Activated CD8-positive, alpha-beta memory T cell treated with anti-CD3 and anti-CD28 coated beads, Interleukin-2, amount 50 U/mL, for 4 hours (primary cell): ENCODE measurements at places on chromosomes 12 and 14.
A peak's percentile ranks its signal among the peaks of the same experiment; 100 is the strongest.

DNA sequence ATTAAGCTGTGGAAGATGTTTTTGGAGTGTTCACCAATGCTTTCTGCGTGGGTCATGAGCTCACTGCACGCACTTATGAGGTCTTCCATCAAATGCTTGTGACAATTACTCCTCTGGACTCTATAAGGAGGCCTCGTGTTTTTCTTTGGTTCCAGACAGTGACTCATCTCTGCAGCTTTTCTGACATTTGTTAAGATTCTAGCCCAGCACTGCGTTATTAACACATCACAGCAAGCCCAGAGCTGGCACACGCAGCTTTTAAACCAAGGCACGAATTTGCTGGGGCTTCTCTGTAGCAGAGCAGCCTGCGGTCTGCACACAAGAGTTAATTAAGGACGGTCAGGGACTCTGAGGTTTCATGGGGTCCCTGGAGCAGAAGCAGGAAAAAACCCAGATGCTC, 16.9 kb downstream of the MEG3 start:
- no peak for DNase-seq

DNA sequence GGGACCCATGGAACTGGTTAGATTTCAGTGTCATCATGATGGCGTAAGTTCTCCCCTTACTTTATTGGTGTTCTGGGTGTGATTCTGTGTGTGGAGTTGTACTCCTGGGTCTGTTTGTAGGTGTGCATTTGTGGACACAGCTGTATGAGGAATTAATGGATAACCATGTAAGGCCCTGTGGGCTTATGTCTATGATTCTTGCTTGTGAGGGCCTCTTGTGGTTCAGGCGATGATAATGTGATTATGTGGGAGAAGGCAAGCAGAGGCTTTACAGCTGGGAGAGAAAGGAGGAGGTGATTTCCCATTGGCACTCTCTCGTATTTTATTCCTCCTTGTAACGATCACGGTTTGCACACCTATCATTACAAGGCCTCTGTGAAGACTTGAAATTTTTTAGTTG, 96.1 kb downstream of the SCN8A start:
- DNase-seq = no peak

DNA sequence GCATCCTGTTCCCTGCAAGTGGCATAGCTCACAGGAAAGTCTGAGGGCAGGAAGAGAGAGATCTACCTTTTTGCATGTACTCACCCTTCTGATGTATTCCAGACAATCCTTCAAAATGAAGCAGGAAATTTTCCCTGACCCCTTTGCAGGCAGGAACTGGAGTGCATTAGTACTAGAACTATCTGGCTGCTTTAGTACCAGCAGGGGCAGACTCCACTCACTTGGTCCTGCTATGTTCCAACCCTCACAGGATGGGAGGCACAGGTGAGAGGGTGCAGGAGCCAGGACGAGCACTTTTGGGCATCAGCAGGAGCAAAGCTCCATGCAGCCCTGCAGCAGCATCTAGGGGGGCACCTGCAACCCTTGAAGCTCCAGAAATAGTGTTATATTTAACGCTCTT, 116.3 kb upstream of the IGF1 start:
- DNase-seq = no peak

GRCh38 chr14:51546603-51547258, 105.0 kb upstream of the FRMD6 start:
- no peak for DNase-seq

GRCh38 chr14:70791971-70792370, 17.3 kb downstream of the MAP3K9 start:
- DNase-seq = no peak

DNA sequence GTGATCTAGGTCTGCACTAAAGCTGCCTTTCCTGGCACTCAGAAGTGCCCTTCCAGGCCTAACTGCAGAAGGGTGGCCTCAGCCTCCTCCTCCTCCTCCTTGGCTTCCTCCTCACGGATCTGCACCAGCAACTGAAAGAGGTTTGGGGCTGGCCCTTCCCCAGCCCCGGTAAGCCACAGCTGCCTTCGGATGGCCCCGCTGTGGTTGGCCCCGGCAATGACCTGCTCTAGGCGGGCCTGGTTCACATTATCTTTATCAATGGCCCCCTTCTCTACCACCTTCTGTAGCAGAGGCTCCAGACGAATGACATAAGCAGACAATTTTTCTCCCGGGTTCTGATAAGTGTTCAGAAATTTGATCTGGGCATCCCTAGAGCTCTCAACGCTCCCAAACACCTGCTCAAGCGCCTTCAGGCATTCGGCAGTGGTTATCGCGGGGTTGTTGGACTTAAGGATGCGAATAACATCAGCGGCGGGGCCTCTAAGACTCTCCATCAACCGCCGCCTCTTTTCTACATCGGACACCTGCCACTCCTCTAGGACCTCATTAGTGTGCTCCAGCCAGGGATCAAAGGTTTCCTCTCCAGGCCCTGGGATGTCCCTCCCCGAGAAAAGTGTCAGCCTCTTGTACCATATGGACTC, 1.5 kb downstream of the PNMA1 start:
- DNase-seq = no peak

DNA sequence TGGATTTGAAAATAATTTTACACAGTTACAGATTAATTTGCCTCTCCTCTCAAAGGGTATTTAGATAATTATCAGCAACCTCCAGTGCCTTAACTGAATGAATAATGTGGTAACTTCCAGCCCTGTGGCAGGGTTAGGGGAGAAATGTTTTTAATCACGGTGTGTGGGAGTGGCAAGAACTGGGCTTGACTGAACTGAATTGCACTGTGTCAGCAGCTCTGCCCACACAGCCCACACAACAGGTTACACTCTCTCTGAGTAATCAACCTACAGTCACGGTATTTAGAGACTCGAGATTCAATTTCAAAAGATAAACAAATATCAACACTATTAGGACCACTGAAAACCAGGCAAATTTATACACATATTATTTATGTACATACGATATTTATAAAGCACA, 198.5 kb downstream of the KCNC2 start:
- no peak for DNase-seq

GRCh38 chr14:53962953-53963319, 6.3 kb upstream of the BMP4 start:
- DNase-seq = no peak

GRCh38 chr14:56002342-56002741, 115.9 kb upstream of the PELI2 start:
- DNase-seq = no peak

GRCh38 chr12:674272-674781, 11.1 kb upstream of the NINJ2 start:
- DNase-seq = peak; percentile 59

GRCh38 chr12:15693228-15693911, 95.8 kb downstream of the EPS8 start:
- no peak for DNase-seq

- no peak for DNase-seq
These were observed 1.9 kb downstream of the NFE2 start for GRCh38 chr12:54298904-54299303.

DNA sequence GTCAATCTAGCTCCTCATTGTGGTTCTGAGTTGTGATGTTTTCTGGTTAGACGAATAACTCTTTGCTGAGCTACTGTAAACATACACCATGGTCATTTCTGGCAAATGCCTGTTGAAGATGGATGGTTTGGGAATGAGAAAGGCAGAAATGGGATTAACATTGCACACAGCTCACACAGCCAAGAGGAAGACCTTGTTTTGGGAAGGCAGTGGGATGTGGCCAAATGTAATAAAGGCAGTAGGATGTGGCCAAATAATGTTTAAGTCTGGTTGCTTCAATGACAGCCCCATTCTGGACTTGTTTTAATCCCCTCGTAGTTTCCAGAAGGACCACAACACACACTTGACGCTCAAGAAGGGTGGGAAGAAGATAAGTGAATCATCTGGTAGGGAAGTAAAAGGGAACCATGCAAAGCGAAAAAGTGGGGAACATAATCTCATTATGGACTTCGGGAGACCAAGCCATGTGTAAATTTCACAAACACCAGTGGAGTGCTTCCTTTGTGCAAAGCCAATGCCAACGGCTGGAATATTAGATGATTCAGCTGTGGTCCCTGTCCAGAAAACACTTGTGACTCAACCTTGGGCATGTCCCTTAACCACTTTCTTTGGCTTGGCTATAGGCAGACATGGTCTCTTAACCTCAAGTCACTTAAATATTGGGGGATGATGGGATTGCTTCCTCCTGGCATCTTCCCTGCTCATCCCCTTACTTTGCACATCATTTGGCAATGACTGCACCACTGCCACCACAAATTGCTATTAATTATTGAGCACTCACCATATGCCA, 284.4 kb upstream of the CRY1 start:
- DNase-seq = no peak

- DNase-seq = no peak
These were observed 57.5 kb upstream of the PIWIL1 start for GRCh38 chr12:130280231-130280630.

DNA sequence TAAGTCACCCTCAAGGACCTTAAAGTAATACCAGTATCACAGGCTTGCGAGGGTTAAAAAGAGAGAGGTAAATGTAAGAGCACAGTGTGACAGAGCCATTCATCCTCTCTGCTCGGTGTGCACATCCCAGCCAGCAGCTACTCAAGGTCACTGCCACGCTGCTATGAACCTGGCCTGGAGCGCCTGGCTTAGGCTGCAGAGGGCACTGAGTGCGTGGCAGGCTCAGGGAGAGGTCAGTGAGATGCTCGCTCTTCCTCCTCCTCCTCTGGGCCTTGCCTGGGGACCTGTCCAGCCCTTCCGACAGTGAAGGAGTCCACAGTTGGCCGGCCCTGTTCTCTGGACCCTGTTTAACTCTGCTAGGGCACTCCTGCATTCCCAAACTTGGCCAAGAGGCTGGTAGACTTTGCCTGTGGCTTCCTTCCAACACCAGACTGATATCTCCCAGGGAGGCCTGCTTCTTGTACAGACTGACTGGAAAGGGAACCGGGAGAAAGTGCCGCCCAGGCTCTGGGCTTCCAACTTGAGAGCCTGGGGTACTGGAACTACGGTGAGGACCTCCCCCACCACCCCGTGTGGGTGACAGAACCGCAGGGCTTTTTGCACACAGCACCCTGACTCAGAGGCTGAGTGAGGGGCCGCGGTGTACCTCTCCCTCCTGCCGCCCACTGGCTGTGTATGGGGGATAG, 62.6 kb upstream of the CORO1C start:
- no peak for DNase-seq

GRCh38 chr14:72576258-72576657, 317.6 kb downstream of the DPF3 start:
- no peak for DNase-seq

DNA sequence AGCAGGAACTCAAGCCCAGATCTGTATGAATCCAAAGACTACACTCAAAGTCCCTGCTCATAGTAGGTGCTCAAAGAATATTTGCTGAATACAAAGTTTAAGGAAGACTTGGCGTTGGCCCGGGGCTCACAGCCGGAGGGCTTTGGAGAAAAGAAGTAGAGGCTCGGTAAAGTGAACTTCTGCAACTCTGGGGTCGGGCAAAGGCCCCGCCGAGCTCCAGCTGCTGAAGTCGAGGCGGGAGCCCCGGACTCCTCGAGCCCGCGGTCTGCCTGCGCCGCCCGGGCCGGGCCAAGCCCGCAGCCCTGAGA, 335 bp downstream of the GCN1 start:
- no peak for DNase-seq

GRCh38 chr12:54053751-54054741, at the start of gene HOXC4:
Gene HOXC4, plus strand, starts transcription at chr12:54053835. Its CDS starts 88 bp downstream, at chr12:54053923.
- no peak for DNase-seq

DNA sequence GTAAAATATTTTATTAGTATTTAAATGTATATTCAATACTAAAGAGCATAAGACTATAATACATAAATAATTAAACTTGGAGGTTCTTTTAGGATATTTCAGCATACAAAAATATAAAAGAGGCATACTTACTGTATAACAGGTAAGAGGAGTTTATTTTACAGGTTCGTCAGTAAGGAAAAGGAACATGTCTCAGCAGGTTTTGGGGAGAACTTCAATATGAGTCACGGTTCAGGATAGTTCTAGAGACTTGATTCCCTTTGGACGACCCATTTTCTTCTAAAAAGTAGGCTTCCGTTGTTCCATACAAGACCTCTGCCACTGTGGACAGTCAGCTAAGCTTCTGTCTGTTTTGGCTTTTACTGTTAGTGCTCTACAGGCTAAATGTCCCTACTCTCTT, 181.1 kb downstream of the ALX1 start:
- no peak for DNase-seq

- no peak for DNase-seq
These were observed 2.6 kb downstream of the TRMT61A start for GRCh38 chr14:103531421-103532215.

- no peak for DNase-seq
These were observed 2.5 kb upstream of the ACTN1 start for GRCh38 chr14:68981539-68981976.

DNA sequence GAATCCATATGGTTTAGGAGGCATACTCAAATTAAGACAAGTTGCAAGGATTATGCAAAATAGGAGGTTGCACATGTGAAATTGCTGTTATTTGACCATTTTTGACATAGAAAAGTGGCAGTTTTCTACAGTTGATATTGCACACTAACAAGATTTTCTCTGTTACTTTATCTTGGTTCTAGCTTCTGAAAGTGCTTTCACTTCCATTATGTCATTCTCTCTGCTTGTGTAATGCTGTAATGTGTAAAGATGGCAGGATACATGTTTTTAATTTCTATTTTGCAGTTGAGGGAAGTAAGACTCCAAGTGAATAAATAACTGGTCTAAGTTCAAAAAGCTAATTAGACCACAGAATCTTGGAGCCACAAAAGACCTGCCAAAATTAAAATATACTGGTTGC, 60.6 kb downstream of the MYRFL start:
- DNase-seq = no peak

- DNase-seq = no peak
These were observed 36.5 kb downstream of the CMKLR1 start for GRCh38 chr12:108302403-108303311.

GRCh38 chr14:100523843-100524169, 63.4 kb downstream of the BEGAIN start:
- no peak for DNase-seq

DNA sequence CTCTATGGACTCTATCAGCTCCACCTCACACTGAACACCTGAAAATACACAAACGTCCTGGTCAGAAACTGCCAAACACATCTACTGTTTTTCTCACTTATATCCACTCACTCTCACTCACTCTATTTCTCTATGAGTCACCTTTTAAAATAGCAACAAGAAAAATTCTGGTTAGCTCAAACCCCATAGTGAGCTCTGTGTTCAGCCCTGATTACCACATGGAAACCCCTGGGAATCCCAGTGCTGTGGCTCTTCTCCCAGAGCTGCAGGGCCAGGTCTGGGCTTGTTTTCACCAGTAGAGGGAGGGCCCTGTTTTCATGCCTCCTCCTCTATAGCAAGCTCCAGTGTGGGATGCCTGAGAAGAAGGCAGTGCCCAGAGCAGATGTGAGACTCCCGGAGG, 1126.1 kb downstream of the TMEM121 start:
- DNase-seq = no peak

- DNase-seq = no peak
These were observed 38.2 kb downstream of the RAD52 start for GRCh38 chr12:911191-911826.
